HS-27A (cell line): ENCODE measurements at places on chromosomes 12 and 14.
A peak's percentile ranks its signal among the peaks of the same experiment; 100 is the strongest.

DNA sequence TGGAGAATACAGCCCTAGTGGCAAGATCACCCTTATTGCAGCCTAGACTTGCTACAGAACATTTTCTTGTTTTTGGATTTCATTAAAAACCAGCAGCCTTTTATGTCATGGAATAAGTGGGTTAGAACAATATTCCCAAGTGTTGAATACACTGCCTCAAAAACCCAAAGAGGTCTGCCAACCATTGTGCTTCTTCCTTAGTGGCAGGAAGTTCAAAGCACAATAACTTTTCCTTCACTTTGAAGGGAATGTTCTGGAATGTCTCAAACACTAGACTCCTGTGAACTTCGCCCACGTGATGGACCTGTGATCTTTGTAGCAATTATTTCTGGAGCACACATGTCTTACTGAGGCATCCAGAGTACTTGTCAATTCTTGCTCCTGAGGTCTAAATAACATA is 8.5 kb downstream of the SLC17A8 start:
- DNase-seq, result no peak

DNA sequence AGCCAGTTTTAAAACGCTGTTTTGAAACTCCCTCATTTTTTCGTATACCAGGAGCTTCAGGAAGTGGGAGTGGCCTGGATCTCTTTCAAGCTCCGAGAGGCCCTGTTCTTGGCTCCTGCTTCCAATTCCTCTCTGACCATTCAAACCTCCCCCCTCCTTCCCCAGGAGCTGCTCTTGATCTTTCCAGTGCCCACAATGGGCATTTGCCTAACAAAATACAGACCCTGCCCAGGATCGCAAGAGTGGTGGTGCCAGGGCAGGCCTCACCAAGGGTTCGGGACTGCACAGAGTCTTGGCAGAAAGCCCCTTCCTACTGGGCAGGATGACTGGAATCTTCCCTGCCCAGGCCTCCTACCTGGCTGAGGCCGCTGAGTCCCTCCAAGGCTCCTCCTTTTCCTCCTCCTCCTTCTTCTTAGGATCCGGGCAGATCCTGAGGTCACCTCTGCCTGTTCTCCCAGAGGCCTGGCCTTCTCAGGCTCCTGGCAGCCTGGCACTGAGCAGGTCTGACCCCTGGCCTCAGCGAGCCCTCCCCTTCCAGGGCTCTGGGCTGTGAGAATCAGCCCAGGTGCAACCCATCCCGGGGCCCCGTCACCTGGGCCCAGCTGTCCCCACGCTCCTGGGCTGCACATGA is 46.9 kb upstream of the NOS1 start:
- DNase-seq, result no peak

DNA sequence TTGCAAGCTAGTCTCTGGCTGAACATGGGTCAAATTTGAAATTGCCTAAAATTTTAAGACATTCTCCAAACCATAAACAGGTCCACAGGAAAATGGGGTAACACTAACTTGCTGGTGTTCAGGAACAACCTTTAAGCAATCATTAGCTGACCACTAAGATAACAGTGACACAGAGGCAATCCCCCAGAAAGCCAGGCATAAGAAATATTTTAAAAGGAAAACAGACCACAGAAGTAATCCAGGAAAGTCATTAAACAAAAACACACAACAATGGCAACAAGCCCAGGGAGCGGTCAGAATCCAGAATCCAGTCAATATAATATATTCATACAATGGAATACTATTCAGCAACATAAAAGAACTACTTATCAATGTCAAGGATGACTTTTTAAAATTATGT is 59.1 kb downstream of the LRP6 start:
- DNase-seq, result no peak

GRCh38 chr12:62917926-62918325 is 17.0 kb downstream of the PPM1H start:
- no peak for DNase-seq

DNA sequence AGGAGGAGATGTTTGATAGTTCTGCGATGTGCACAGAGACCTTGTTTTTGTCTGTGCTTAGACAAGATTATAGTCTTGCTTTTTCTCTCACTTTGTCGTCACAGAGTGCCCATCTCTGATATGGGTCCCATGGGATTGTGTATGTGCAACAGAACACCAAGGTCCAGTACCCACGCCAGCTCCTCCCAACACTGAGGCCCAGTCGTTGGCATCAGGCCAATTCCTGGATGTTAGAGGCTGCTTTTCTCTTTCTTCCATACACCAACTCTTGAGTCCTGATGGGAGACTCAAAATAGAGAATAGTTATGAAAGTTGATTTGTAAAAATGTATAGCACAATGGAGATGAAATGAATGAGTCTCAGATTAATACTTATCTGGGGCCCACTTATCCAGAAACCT is 22.7 kb upstream of the PRMT8 start:
- DNase-seq, result no peak

DNA sequence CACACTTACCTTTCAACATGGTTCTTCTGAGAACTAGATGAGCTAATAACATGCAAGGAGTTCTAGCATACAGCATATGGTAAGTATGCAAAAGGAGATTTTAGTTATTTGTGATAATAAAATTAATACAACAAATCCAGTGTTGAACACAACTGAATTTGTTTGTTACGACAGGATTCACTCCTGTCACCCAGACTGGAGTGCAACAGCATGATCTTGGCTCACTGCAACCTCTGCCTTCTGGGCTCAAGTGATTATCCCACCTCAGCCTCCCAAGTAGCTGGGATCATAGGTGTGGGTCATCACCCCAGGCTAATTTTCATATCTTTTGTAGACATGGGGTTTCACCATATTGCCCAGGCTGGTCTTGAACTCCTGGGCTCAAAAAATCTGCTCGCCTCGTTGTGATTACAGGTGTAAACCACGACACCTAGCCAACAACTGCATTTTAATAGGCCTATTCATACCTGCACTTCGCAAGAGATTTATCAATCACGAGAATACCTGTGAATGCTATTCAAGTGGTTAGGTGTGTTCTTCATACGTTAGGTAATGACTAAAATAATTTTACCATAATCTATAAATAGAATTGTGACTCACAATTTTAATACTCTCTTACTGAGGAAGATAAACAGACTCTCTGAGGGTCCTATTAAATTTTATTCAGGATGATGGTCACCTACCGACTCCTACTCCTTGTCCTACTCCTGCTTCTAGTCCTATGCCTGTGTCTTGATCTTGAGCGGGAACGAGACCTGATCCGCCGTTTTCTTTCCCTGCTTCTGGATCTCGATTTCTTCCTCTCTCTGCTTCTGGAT is 10.0 kb downstream of the RSRC2 start:
- no peak for DNase-seq

DNA sequence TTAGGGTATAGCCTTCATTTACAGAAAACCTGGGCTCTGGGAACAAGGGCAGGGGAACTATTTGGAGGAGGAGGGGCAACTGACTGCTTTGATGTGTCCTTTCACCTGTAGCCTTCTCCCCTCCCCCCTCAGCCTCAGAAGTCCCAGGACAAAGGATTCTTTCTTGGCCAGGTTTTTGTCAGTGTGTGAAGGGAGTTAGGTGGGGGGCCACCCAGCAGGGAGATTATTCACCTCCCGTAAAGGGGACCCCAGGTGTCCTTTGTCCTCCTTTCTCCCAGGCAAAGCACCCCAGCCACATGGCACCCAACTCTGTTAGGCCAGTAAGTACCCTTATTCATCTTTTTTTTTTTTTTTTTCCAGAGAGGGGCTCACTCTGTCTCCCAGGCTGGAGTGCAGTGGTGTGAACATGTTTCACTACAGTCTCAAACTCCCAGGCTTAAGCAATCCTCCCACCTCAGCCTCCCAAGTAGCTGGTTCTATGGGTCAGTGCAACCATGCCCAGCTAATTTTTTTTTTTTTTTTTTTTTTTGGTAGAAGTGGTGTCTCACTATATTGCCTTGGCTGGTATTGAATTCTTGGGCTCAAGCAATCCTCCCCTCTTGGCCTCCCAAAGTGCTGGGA is 723 bp upstream of the NFE2 start:
- DNase-seq, result no peak

DNA sequence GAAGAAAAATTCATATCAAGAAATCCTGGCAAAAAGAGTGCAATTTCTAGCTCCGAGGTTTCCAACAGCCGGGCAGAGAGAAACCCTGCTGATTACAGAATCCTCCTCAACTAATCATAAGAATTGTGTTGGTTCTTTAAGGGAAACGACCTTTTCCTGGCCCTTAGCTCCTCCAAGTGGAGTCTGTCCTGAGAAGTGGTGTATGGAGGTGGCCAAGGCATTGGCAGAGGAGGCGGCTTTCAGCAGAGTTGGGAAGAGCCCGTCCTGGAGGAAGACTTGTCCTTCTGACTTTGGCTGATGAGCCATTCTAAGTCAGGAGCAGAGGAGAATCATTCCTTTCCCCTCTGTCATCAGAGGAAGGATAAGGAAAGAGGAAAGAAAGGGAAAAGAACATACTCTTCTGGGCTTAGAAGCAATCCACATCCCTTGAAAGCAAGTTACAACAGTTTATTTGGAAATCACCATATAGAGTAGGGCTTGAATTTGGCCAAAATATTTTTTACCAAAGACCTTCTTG is 46.5 kb upstream of the PTCSC3 start:
- no peak for DNase-seq

GRCh38 chr14:102849526-102850379 is 72.5 kb downstream of the TRAF3 start:
- DNase-seq, result no peak

GRCh38 chr12:115916910-115917668 is 360.4 kb downstream of the MED13L start:
- DNase-seq, result no peak

GRCh38 chr12:11075642-11076041 is 13.5 kb upstream of the TAS2R46 start:
- DNase-seq, result no peak

GRCh38 chr14:66081594-66082376 is 404.4 kb upstream of the CCDC196 start:
- no peak for DNase-seq

DNA sequence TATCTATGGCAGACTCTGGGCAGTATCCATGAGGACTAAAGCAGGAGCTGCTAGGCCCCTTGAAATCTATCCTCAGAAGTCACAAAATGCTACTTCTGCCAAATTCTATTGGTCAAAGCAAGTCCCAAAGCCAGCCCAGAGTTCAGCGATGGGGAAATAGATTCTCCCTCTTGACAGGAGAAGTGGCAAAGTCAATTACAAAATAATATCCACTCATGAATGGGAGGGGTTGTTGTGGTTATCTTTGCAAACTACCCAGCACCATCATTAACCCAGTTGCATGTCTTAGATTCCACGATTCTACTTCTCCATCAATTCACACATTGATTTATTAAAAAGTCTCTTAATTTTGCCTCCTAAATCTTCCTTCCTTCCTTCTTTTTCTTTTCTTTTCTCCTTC is 30.7 kb upstream of the STXBP6 start:
- DNase-seq, result no peak

DNA sequence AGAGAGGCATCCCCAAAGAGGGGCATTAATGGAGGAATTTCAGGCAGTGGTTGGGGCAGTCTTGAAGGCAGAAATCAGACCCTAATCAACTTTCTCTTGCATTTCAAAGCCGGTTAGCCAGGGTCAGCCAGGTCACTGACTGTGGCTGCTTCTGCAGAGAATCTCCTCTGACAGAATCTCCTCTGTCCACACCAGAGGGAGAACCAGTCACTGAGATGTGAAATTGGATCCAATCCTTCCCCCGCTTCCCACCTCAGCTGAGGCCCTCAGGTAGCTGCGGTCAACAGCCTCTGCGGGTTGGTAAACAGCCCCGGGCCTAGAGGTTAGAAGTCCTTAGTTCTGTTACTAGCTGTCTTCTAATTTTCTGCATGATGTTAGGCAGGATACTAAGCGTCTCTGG is 39.8 kb upstream of the NUAK1 start:
- DNase-seq, result no peak

DNA sequence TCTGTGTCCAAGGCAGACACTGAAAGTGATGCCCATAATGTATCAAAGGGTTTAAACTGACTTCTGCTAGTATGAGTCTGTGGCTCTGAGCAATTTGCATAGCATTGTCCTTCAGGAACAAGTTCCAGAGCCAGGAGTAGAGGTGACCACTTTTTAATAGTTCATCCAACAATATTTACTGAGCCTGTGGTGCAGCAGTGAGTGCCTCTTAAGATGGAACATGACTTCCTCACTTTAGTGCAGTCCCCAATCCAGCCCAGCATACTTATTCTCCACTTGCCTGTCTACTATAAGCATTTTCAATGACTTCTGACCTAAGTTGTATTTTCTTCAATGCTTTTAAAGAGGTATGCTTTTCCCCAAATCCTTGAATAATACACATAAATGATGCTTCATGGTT is 611.3 kb downstream of the MED13L start:
- no peak for DNase-seq

DNA sequence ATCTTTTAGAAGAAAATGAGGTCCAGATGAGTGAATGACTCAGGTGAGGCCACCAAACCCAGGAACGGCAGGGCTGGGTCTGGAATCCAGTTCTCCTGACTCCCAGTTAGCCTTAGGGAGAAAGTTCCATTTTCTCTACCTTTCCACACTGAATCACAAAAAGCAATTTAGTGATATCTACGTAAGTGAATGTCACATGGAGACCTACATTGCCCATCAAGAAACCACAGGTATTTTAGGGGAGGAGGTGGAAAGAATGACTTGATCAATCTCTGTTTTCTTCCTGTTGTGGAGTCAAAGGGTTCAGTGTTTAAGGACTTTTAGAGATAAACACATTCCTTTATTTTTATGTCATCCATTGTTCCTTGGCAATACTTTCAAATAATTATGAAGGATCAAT is 106.9 kb upstream of the PTPRB start:
- DNase-seq, result no peak

GRCh38 chr12:80353254-80353653 is 90.8 kb upstream of the PTPRQ start:
- peak; percentile 2 for DNase-seq

- DNase-seq, result no peak
Observed at GRCh38 chr12:45342848-45343247, 127.0 kb downstream of the ANO6 start.

GRCh38 chr14:76465664-76466063 is 89.7 kb downstream of the ESRRB start:
- no peak for DNase-seq

- peak; percentile 48 for DNase-seq
Observed at GRCh38 chr14:59187802-59188460, 536 bp upstream of the DAAM1 start.

DNA sequence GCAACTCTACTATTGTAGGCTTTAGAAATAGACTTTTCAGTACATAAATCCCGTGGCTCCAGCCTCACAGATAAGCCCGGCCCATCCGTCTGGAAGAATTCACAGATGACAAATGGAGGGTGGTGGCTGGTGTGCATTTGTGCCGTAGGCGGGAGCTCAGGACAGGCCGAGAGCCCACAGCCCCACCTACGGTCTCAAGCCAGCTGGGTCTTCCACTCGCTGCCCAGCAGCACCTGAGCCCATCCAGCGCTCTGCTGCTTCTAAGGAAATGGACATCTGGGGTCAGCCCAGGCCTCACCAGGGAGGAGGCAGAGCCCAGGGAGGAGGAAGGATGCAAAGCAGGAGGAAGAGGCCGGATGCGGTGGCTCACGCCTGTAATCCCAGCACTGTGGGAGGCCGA is 72.8 kb downstream of the KIF26A start:
- no peak for DNase-seq

DNA sequence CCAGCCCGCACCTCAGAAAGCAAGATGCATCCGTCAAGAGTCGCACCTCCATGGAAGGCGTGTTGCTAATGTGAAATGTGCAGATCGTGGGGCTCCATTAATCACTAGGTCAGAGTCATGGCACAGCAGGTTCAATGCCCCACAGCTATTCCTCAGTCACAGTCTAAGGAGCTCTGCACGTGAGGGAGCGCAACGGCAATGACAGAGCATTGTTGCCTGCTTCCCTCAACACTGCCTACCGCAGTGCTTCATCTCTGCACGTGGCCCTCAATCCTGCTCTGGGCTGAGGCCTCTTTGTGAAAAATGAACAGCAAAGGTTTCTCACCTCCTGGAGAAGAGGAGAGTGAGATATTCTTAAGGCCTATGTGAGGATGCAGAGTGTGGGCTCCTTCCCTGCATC is 995.2 kb upstream of the TMEM132C start:
- no peak for DNase-seq
